Lung microvascular endothelial cell (primary cell): ENCODE measurements at places on chromosomes 5 and 9. TPM values are rescaled to one million over a fixed set of nuclear protein-coding genes. Genes with fewer than 3 reads are reported as not detected.

Gene RBM18
- total RNA-seq, result 5.2 and 6.5 TPM in 2 replicates

Gene DIRAS2
- 0.22 and 0.40 TPM in 2 replicates for total RNA-seq

Gene MYMK
- total RNA-seq, result not detected in 2 replicates

Gene MOCS2
- 15.5 and 17.0 TPM in 2 replicates for total RNA-seq

Gene HEMGN
- total RNA-seq, result not detected in 2 replicates

Gene CDHR2
- total RNA-seq, result under 0.01 TPM in 1 of 2 replicates, not detected in the other

Gene RANBP3L
- total RNA-seq, result under 0.01 and 0.20 TPM in 2 replicates

Gene FSTL4
- total RNA-seq, result 0.20 and 0.22 TPM in 2 replicates

Gene MARCOL
- not detected in 2 replicates for total RNA-seq

Gene C9orf152
- total RNA-seq, result not detected in 2 replicates

Gene PCDHGA3
- total RNA-seq, result 0.40 and 0.44 TPM in 2 replicates

Gene PLAC8L1
- 0.20 TPM in 1 of 2 replicates, not detected in the other for total RNA-seq

Gene AFAP1L1
- total RNA-seq, result 106 and 219 TPM in 2 replicates

Gene LCN2
- not detected in 2 replicates for total RNA-seq

DNA sequence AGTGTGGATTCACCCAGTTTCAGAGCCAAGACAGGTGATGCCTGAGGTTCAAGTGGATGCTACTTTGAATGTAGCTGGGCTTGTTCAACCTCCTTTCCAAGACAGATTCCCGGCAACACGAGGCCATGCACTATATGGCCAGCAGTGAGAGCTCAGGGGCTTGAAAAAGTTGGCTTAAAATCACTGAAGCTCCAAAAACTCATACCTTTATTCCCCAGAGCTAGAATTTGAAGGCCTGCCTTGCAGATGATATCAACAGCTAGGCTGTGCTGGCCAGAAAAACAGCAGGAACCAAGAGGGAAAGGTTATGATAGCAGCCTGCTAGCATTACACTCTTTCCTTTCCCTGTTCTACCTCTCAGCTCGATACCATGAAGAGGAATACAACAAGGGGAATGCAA, 120.2 kb upstream of the DAB2 start:
- no peak for DNase-seq

DNA sequence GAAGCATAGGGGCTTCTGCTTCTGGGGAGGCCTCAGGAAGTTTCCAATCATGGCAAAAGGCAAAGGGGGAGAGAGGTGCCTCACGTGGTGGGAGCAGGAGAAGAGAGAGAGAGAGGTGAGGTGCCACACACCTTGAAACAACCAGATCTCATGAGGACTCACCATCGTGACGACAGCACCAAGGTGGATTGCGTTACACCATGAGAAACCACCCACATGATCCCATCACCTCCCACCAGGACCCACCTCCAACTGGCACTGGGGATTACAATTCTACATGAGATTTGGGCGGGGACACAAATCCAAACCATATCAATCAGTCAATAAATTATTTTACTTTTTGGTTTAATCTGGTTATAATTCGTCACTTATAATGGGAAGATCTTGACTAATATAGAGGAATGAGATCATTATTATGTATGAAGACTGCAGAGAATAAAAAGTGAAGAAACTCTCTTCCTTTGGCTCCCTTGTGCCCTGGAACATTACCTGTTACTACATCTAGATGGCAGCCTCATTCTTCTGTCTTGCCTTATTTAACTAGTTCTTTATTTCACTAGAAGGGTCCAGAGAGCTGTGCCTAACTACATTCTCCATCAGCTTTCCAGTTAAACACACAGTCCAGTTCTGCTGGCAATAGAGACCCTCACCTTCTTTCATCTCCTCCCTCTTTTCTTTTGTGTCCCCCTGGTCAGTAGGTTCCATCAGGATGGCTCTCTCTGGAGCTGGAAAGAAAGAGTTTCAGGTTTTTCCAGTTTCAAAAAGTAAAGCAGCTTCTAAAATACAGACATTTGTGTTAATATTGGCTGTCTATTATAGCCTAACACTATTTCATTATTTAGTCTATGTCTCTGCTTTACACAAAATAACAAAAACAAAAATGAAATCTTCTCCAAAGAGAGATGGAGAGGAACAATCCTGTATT, 21.7 kb upstream of the SPINK7 start:
- peak; percentile 12 for DNase-seq

- DNase-seq, result no peak
Observed at GRCh38 chr5:57505272-57506200, 22.9 kb upstream of the ACTBL2 start.

DNA sequence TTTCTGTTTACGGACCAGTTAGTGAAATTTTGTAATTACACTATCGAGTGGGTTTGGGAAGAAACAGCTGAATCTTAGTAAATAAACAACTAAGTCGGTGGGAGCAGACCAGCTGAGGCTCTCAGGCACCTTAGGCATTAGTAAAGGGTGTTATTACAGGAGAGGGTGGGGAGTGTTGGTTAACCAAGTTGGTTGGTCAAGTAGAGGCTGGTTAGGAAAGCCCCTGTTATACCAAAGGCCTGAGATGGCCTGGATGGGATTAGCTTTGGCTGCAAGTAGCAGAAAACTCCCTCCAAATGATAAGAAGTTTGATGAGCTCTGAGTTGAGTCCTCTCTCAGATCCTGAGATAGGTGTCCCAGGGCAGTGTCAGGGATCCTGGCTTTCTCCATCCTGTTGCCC, 81.3 kb downstream of the PPARGC1B start:
- DNase-seq, result no peak

DNA sequence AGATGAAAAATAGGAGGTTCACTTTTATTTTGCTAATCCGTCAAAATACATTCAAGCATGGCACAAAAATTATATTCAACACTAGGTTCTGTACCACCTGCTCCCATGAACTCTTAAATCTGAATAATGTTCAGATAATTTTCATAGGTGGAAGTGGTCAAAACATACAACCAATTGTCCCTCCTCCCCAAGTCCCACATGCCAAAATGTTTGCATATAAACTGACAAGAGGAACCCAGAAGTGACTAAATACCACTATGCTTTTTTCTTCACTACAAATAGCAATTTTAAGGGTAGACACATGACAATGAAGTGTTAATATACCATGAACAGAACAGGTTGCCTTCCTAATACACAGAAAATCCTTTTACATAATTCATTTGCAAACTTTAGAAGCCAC, 3.7 kb downstream of the HNRNPA0 start:
- DNase-seq, result no peak

GRCh38 chr5:176994460-176995121, 12.0 kb downstream of the UIMC1 start:
- peak; percentile 94 for DNase-seq

DNA sequence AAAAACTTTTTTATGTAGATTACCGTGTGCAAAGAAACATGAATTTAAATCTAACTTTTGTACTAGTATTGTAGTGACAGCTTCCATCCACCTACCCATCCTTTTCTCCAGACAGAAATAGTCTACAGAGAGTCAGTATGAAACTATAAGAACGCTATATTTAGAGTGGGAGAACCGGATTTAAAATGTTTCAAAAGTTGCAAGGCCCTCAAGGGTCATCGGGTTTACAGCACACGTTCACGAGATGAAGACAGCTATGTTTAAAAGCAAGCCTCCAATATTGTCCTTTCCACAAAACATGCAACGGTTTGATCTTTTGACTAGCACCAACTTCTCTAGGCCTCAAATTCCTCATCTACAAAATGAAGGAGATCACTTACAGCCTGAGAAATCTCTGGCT, 139.9 kb downstream of the LPAR1 start:
- DNase-seq, result no peak

- peak; percentile 5 for DNase-seq
Observed at GRCh38 chr9:15735083-15735857, 182.4 kb downstream of the CCDC171 start.
